ENCODE measurements at places on chromosomes 7 and 10. TPM values are rescaled to one million over a fixed set of nuclear protein-coding genes. Genes with fewer than 3 reads are reported as not detected.
A peak's percentile ranks its signal among the peaks of the same experiment; 100 is the strongest.

DNA sequence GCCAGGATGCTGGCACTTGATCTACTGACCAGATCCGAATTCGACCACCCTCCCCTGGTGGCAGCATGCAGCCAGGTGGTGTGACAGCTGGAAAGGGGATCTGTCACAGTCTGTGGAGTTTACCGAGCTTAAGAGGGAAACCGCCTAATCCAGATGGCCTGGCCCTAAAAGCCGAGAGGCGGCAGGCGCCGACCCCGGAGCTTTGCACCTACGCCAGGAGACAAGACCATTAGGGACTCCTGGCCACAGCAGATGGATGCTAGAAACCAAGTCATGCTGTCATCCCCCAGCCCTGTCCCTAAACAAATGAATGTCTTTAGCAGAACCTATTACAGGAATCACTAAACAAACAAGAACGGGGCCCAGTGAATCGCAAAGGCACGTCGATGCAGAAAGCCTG is 27.7 kb downstream of the RCC1L start:
- no peak overlapping the region for H3K27ac ChIP-seq
- peaks cover 2% of the 10 kb centered on the region for H3K36me3 ChIP-seq
- DNase-seq = no peak
- no peak overlapping the region for H3K4me3 ChIP-seq
- no peaks in the 10 kb centered on the region for H3K4me1 ChIP-seq
- no peaks in the 10 kb centered on the region for H3K27me3 ChIP-seq

Gene GJD4
- total RNA-seq = not detected

Gene PON1
- not detected for total RNA-seq

- peak; percentile 39 for DNase-seq
- no peaks in the 10 kb centered on the region for H3K36me3 ChIP-seq
- H3K4me1 ChIP-seq = no peaks in the 10 kb centered on the region
- no peak overlapping the region for H3K4me3 ChIP-seq
- H3K27me3 ChIP-seq = no peaks in the 10 kb centered on the region
Observed at GRCh38 chr7:115851291-115851690, 179.3 kb downstream of the TFEC start.

- H3K4me1 ChIP-seq = no peaks in the 10 kb centered on the region
- no peak for DNase-seq
- no peak overlapping the region for H3K4me3 ChIP-seq
Observed at GRCh38 chr7:136998495-136998894, 130.0 kb downstream of the CHRM2 start.

Measured in Caco-2 (cell line).